ENCODE measurements at places on chromosomes 11 and 22.
A peak's percentile ranks its signal among the peaks of the same experiment; 100 is the strongest.

DNA sequence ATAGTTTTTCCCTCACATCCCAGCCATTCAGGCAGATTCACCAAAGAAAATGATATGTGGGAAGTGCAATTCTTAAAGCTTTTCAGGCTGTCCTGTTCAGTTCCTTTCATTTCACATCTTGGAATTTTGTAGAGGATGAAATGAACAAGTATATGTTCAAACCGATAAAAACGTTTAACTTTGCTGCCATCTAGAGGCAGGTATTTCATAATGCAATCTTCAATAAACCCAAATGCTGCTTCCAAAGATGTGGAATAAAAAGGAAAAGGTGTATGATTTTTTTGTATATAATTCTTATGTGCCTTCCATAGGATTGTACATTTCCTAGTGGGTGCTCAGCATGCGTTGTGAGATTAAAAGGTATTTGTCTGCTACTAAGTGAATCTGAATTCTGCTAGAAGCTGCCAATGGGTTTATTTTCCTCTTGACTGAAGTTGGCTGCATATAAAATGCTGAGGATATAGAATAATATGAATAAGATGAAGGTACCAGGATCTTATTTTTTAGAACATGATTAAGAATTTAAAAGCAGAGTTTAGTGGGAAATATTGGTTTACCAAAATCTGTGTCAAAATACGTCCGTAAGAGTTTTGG, 199.3 kb downstream of the PGR start:
- DNase-seq = peak; percentile 72

DNA sequence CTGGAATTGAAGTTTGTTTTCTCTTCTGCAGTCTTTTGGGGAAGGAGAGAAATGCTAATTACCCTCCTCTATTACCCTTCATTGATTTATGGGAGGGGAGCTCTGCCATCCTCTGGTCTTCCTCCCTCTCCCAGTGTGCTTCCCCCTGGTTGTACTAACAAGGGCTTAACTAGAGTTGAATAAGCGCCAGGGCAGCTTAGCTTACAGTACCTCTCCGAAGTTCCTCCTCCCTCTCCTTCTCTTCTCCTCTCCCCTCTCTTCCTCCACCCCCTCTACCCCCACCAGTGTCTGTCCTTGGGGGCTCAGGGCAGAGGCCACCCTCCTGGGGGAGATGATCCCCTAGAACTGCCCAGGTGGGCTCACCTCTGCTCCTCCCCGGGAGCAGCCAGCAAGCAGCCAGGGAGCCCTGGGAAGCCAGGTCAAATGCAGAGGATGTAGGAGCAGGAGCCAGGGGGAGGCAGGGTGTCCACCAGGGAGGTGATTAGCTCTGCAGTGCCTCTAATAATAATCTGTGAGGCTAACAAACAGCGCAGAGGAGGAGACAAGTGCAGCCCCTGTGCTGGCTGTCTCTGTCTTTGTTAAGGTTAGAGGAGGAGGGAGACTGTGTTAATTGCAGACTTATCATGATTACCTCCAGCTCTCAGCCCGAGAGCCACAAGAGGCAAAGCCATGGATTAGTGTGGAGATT, 191.6 kb upstream of the CADM1 start:
- DNase-seq = no peak

- no peak for DNase-seq
Observed at GRCh38 chr11:35802672-35803071, 140.1 kb downstream of the TRIM44 start.

DNA sequence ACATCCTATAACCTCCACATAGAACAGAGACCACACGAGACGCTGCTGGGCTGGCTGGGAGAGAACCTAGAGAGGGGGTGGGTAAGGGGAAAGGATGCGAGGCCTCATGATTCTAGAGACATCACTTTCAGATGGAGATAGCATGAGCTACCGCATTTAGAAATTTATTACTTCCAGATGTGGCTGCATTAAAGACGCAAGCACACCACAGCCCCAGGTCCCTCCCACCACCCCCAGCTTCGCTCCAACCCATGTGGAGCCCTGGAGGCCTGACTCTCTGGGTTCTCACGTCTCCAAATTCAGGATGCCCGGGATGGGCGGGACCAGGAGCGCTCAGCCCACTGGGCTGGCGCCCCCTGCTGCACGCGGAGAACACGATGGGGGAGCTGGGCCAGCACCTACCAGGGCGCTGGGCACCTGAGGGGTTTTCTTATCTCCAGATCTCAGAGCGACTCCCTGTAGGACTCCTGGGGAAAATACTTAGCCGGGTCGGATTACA, 13.6 kb downstream of the MRPL21 start:
- peak; percentile 94 for DNase-seq

DNA sequence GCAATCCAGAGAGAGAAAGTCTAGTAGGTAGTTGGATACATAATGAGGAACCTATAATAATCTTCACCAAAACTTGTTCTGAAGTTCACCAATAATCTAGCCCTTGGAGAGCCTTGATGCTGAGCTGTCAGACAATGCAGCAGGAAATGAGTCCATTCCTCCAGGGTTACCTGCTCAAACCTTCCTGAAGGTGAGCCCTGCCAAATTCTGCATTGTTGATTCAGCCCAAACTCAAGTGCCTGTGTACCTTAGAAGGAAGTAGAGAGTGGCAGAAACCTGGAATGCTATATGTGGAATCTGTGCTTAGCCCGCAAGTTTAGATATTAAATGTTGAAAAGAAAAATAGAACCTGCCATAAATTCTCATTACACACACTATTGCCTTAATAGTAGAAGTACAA, 77.4 kb upstream of the SPON1 start:
- DNase-seq = no peak

- no peak for DNase-seq
Observed at GRCh38 chr11:115255006-115255762, 249.0 kb downstream of the CADM1 start.

DNA sequence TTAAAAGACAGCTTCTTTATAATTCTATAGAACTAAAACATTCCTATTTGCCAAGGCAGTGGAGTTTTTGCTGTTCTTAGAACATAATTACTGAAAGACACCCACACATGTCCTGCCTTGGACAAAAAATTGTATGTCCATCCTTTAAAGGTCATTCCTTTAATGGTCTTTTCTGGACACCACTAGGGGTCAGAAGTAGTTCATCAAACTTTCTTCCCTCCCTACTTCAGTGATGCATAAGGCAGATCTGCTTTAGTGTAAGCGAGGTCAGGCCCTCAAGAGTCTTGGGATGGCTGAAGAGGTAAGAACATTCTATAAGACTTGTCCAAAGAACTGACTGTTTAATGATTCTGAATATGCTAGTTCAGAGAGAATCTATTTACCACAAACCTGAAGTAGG, 4.3 kb upstream of the OR51V1 start:
- peak; percentile 74 for DNase-seq

DNA sequence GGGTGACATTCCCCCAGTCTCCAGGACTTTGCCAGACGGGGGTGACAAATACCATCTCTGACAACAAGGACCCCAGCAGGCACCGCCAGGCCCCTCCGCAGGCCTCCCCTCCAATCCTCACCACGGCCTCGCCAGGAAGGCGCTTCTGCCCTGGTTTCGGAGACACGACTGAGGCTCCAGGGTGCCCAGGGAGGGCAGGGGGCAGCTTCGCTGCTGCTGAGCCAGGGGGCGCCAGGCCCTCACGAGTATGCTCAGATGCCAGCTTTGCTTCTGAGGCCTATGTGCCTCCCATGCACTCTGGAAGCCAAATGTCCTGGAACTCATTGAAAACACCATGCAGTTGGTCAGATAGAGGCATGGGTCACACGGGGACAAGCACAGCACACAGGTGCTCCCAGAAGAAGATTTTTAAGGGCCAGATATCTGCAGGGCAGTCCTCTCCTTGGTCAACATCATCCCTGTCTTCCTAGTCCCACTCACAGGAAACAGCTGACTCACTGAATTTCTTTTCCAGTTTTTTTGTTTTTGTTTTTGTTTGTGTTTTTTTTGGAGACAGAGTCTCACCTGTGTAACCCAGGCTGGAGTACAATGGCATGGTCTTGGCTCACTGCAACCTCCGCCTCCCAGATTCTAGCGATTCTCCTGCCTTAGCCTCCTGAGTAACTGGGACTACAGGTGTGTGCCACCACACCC, 19.9 kb downstream of the BID start:
- DNase-seq = peak; percentile 23

GRCh38 chr22:42821386-42821785, 35.7 kb downstream of the ARFGAP3 start:
- no peak for DNase-seq

DNA sequence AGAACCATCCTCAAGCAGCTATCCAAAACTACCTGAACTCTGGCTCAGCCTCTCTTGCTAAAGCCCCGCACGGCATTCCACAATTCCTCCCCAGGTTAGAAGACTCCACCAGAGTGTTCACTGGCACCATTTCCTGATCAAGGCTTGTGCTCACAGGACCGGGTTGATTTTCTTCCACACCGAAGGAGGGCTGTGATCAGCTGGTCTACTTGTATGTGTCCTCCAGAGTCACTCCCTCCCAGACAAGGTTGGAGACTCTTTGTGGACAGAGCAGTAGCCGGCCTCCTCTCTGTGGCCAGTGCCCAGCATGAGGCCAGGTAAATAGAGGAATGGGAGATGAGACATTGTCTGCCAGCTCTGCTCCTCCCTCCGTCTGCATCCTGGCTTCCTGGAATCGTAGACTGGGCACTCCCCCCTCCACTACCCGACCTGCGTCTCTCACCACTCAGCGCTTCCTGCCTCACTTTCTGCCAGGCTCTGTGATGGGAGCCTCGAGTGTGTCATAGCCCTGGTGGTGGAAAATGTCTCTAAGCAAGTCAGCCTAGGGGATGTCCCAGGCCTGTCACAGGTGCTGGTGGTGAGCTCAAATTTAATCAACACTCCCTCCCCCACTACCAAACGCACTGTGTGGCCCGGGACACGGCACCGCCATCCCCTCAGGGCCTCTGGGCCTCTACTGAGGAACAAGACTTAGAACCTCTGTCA, 12.5 kb upstream of the TMPRSS6 start:
- DNase-seq = peak; percentile 71

GRCh38 chr22:22449819-22450218, 58.7 kb downstream of the ZNF280B start:
- DNase-seq = no peak

GRCh38 chr11:48101958-48102357, 114.7 kb upstream of the OR4B1 start:
- no peak for DNase-seq

DNA sequence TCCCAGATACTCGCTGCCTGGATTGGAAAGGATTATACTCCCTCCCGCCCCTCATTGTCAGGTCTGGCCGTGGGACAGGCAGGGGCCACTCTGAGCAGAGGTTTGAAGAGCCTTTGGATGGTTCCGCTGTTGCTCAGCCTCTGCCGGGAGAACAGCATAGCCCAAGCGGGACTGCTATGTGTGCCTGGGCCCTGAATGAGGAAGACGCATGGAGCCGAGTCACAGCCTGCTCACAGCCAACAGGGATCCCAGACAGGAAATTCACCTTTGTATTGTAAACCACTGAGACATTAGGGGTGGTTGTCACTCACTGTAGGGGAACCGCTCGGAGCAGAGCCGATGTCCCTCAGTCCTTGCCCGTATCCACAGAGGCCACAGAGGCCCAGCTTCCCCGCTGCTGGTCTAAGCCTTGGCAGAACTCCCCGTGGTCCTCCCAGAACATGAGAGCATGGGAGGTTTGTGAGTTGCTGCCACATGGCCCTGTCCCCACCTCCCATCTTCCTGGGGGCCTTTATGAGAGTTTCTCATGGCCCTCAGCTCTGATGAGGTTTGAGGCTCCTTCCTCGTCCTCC, 10.7 kb upstream of the FAM118A start:
- no peak for DNase-seq

- DNase-seq = peak; percentile 6
Observed at GRCh38 chr11:116193321-116194131, 579.3 kb downstream of the BUD13 start.

DNA sequence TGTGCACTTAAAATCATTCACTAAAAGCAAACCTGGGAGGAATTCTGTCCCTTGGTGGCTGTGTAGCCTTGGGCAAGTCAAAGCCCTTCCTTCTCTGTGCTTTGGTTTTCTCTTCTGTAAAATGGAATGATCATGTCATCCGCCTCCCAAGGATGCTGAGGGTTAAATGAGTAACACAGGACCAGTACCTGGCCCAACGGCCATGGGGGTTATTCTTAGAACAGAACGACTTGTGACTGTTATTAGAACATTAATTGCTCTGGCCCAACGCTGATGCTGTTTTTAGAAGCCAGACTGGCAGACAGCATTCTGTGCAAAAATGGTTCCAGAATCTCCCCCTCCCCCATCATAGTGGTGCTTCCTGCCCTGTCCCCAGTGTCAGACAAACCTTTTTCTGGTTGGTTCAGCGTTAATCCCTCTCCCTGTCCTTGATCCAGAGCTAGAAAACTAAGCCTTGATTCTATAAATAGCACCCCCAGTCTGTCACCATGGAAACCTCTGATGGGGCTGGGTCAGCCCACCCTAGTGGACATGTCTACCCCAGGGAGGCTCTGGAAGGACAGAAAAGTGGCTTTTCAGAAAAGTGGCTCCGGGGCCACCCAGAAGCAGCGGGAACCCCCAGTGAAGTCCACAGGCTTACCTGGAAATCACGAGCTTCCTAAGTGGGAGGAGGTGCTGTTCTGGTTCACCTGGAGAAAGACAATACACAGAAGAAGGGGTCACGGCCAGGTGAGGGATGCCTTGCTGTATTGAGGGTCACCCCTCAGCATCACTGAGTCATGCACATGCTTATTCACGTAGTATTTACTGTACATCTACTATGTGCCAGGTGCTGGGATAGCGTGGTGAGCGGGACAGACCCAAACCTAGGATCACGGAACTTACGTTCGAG, 15.5 kb upstream of the TFIP11 start:
- no peak for DNase-seq

GRCh38 chr22:44870021-44870420, 117.6 kb downstream of the ARHGAP8 start:
- no peak for DNase-seq

DNA sequence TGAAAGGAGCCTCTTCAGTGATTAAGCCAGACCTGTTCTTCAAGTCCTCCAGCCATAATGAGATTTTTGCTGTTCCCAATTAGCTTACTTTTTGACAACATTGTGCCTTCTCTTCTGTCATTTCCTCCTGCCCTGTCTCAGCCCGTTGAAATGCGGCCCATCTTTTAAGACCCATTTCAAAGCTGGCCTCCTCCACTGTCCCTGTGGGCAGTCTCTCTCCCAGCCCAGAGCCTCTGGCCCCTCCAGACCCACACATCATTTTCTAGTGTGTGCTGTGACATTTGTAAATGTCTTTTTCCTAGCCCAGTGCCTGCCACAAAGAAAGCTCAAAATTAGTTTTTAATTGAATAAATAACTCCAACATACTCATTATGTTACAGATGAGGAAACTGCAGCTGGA, 70.9 kb downstream of the BUD13 start:
- DNase-seq = no peak

DNA sequence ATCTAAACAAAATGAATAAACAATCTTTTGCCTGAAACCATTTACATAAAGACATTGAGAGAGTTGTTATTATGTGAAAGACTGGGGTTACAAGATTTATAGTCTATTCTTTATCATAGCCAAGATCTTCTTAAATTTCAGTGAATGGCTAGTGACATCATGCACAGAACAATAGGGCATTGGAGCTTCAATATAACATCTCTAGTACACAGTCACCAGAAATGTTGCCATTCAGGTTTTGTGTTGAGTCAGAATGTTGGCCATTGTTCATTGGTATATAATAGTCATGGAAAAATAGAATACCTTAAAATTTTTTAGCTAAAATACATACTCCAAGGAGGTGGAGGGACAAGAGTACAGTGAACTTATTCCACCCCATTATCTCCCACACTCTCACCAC, 44.3 kb downstream of the SLC5A12 start:
- no peak for DNase-seq

GRCh38 chr11:47887910-47888569, 39.9 kb upstream of the NUP160 start:
- DNase-seq = no peak

- peak; percentile 62 for DNase-seq
Observed at GRCh38 chr11:65575568-65576231, at the start of gene EHBP1L1. EHBP1L1 (plus strand) TSS chr11:65576053; CDS start chr11:65576303, 250 bp downstream.

Measured in EL (cell line).